Right lung (tissue), 10 donors: ENCODE measurements at places on chromosomes 12 and 14. TPM values are rescaled to one million over a fixed set of nuclear protein-coding genes. Genes with fewer than 3 reads are reported as not detected.

- DNase-seq = no peak
Measured at GRCh38 chr12:107134558-107134957, 41.2 kb upstream of the CRY1 start.

Gene MYH6
- not detected for polyA plus RNA-seq

DNA sequence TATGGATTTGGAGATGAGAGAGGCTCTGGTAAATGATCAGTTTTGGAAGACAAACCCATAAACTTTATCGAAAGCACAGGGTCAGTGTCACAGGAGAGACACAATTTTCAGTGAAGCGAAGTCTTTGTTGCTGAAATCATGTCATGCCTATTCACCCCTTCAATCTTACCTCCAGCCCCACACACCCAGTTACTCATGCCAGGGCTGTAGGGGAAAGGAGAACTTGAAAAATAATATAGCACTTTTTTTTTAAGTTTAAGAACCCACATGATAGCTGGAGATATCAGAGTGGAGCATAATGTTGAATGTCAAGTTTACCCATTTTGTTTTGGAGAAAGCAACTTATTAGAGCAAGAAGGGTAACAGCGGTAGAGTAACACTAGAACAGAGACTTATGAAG lies 107.4 kb downstream of the SSPN start:
- DNase-seq = no peak

Gene P2RX2
- 3.3 TPM for polyA plus RNA-seq

DNA sequence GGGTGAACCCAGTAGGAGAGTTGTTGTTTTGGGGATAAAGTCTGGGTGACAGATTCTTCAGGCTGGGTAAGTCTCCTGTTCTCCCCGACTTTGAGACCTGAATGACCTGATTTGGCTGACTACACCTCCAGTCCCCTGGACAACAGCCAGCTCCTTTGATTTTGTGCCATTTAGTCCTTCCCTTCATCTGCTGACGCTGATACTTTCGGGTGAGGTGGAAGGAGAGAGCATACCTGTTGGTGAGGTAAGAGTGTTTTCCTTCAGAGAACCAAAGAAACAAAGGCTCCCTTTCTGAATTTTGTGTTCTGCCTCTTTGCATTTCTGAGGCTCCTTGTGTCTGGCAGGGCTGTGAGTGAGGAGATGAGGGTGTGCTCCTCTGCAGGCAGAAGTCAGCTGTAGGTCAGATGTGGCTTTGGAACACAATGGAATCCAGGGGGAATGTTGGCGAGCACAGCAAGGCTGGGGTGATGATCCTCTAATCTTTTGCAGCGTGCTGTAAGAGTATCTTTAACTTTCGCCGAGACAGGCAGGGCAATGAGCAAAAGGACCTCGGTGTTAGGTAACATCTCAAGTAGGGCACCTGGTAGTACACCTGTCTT lies 12.1 kb downstream of the ETV6 start:
- DNase-seq = no peak

- peak; percentile 31 for DNase-seq
Measured at GRCh38 chr14:105197211-105197641, 16.1 kb upstream of the NUDT14 start.

DNA sequence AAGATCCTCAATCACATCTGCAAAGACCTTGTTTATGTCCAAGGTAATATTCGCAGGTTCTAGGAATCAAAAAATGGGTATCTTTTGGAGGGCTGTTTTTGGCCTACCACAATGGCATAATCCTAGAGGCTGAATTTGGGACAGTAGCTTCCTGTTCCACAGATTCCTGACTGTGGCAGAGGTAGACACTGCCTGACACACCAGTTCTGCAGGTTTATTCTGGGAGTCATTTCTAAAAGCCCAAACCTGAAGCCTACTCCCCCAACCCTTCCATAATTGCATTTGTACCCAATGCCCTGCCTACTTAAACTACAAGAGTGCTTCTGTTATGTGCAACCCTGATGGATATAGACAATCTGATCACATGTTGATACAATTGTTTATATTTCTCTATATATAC lies 378.9 kb downstream of the PCNX1 start:
- DNase-seq = no peak

- DNase-seq = no peak
Measured at GRCh38 chr12:54060975-54061778, 7.5 kb downstream of the HOXC4 start.

DNA sequence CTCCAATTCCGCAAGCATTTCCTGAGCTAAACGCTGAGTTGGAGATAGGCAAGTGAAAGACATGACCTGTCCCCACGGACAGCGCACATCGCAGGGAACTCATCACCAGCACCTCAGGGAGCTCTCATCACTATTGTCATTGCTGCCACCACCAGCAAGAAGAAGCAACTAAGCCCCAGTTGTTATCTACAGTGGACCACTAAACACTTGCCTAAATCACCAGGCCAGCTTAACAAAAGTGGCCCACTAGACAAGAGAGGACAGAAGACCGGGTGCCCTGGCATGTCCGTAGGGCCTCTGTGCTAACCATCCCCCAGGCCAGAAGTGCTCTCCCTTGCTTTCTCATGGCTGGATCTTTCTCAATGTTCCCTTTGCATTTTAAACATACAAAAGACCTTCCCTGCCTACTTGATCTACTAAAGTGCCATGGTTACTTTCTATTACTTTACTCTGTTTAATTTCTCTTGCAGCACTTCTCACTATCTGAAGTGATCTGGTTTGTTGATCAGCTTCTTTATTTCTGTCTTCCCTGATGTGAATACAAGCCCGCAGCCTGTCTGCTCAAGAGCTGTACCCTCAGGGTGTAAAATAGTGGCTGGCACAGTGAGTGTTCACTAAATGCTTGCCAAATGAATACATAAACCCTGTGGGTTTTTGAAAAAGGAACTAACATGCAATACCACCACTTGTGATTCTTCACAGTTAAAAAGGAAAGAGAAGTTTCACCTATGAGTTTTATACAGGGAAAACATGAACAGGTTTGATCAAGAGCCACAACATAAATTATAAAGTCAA lies 60.9 kb upstream of the RFLNA start:
- no peak for DNase-seq

GRCh38 chr12:34287986-34288962 lies 266.0 kb downstream of the ALG10 start:
- DNase-seq = no peak

GRCh38 chr12:66884091-66884490 lies 205.2 kb upstream of the GRIP1 start:
- no peak for DNase-seq

Gene PSMB5
- 174 TPM for polyA plus RNA-seq

- DNase-seq = no peak
Measured at GRCh38 chr14:43418324-43418723, 1088.8 kb downstream of the FSCB start.

DNA sequence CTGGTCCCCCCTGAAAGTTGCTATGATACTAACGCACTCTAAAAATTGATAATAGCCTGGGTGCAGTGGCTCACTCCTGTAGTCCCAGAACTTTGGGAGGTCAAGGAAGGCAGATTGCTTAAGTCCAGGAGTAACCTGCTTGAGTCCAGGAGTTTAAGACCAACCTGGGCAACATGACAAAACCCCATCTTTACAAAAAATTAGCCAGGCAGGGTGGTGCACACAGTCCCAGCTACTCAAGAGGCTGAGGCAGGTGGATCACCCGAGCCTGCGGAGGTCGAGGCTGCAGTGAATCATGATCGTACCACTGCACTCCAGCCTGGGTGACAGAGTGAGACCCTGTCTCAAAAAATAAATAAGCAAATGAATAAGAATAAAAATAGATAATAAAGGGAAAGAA lies 42.9 kb downstream of the HEATR5A start:
- DNase-seq = no peak

DNA sequence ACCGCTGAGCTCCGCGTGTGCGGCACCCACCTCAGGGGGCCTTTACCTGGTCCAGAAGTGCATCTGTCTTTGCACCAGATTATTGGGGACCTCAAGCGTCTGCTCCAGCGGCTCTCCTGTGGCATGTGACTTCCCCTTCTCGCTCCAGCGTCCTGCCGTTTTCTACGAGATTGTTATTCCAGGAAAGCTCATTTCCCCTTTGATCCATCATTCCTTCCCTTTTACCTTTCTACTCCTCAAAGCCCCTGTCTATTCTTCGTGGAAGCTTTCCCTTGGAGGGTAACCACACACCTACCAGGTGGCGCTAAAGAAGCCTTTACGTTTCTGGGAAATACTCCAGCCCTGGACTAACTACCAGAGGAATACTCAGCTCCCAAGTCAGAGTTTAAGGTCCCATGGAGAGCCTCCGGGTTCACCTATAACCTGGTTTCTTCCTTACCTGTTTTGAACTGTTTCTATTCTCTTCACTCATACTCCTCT lies 1.5 kb downstream of the FKBP4 start:
- no peak for DNase-seq

- DNase-seq = no peak
Measured at GRCh38 chr12:116393255-116393654, 115.8 kb upstream of the MED13L start.

DNA sequence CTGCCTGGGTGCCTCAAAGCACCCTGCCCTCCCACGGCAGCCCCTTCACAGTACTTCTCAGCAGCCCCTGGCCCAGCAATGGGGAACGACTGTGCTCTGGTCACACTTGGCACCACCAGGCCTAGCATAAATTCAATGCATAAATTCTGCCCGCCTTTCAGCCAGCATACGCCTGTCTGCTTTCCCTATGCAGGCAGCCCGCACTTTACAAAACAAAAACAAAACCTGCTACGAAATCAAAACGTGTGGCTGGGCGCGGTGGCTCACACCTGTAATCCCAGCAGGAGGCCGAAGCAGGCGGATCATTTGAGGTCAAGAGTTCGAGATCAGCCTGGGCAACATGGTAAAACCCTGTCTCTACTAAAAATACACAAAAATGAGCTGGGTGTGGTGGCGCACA lies 33.5 kb downstream of the SNRNP35 start:
- no peak for DNase-seq

DNA sequence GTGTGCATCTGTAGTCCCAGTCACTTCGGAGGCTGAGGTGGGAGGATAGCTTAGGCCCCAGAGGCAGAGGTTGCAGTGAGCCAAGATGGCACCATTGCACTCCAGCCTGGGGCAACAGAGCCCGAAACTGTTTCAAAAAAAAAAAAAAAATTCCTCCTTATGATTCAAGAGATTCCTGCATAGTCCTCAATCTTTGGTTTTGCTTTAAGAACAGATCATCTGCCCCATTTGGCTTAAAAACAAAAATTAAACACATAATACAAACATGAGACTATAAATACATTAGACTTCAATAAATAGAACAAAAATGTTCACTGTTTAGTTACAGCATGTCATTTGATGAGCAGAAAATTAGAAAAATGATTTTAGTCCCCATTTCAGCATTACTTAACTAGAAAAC lies 131.2 kb downstream of the PAWR start:
- no peak for DNase-seq

GRCh38 chr14:90405755-90406154 lies 8.9 kb downstream of the CALM1 start:
- DNase-seq = no peak

DNA sequence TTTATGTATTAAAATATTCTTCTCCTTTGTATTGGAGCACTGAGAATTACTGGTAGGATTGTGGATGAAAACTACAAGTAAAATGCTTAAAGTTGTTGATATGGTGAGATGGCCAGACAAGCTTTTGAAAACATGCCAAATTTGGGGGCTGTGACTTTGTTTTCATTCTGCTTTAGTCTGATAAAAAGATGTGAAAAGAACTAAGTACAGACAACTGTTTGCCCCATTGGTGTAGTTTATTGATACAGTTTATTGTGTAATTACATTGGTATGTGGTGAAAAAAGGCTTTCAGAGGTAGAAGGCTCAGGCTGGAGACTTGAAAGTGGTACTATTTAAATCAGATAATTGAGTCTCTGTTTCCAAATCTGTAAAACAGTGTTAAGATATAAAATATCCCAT lies 746.8 kb downstream of the DIO2 start:
- DNase-seq = no peak
